ENCODE measurements at places on chromosomes 12 and 14.
A peak's percentile ranks its signal among the peaks of the same experiment; 100 is the strongest.

DNA sequence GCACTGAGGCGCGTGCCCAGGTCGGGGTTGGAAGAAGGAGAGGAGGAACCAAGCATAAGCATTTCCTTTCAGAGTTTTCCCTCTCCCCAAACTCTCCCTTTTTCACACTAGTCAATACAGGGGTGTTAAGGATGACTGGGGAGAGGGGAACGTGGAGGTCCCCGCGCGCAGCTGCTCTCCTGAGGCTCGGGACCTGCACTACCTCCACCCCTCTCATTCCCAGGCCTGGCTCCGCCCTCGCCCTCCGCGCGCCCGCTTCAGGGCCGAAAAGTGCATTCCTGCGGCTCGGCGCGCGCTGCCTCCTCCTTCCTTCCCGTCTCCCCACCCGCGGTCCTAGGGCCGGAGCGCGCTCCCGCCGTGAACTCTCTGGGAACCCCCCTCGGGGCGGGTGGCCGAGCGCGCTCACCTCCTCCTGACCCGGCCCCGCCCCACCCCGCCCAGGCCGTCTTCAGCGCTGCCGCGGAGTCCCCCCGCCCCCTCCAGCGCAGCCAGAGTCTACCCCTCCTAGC, 11.3 kb downstream of the RARG start:
- DNase-seq = peak; percentile 95

DNA sequence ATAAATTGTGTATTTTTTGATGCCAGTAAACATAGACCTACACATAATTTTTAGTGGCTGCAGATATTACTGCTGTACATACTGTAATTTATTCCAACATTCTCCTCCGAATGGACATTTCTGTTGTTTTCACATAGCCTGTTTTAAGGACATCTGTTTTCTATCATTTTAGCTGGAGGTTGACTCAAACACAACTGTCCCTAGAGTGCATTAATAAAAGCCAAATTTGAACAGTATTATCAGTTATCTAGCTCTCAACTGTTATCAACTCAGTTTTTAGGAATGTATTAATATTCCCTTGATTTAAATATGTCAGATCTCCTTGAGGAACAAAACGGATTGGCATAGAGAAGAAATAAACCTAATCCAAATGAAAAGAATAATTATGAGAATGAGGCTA, 17.2 kb upstream of the PIWIL1 start:
- DNase-seq = no peak

- DNase-seq = no peak
Observed at GRCh38 chr12:124277394-124278241, 17.3 kb upstream of the RFLNA start.

DNA sequence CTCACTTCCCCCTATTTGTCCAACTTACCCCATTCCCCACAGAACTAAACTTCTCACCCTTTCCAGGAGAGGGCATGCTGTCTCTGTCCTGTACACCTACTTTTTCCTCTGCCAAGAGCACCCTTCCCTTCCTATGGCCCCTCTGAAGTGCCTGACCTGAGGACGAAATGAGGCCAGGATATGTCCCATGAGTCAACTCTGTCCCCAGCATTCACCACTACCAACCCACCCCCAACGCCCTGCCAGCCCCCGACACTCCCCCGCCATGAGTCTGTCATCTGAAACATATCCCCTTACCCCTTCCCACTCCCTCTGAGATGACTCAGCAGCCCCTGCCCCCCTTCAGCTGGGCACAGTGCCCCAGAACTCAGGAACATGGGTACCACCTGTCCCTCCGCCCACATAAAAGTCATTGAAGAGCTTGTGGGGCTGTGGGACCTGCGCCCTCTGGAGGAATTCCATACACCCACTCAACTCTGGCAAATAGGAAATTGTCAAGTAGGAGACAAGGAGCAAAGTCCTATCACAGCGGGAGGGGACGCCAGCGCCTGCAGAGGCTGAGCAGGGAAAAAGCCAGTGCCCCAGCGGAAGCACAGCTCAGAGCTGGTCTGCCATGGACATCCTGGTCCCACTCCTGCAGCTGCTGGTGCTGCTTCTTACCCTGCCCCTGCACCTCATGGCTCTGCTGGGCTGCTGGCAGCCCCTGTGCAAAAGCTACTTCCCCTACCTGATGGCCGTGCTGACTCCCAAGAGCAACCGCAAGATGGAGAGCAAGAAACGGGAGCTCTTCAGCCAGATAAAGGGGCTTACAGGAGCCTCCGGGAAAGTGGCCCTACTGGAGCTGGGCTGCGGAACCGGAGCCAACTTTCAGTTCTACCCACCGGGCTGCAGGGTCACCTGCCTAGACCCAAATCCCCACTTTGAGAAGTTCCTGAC, 26.3 kb downstream of the ITGA7 start:
- peak; percentile 94 for DNase-seq

DNA sequence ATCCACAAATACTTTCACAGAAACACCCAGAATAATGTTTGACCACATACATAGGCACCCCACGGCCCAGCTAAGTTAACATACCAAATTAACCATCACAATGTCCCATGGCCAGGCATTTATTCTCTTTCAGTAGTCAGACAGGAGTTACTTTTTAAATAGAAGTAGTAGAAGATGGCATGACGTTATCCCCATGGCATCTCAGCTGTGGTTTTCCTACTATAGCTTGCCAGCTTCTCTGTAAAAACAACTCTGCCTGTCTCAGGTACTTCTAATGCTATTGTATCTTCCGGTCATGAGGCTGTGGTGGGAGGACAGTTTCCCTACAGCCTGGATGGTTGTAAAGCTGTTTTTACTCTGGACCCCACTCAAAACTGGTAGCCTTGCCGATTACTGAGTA, 19.3 kb downstream of the CTSG start:
- DNase-seq = no peak

GRCh38 chr12:80269803-80270552, 170.6 kb downstream of the OTOGL start:
- peak; percentile 72 for DNase-seq

DNA sequence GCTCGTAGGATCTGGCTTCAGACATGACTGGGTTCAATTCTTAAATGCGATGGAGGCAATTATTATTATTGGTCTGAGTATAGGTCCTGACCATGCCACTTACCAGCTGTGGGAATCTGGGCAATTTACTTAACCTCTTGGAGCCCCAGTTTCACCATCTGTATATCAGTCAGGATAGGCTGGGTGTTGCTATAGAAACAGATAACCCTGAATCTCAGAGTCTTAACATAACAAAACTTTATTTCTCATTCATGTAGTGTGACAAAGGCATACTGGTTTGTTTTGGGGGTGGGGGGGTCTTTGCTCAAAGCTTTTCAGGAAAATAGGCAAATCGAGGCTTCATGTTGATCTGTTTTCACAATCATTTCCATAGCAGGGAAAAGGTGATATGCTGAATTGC, 199.6 kb upstream of the SRRM4 start:
- peak; percentile 50 for DNase-seq

DNA sequence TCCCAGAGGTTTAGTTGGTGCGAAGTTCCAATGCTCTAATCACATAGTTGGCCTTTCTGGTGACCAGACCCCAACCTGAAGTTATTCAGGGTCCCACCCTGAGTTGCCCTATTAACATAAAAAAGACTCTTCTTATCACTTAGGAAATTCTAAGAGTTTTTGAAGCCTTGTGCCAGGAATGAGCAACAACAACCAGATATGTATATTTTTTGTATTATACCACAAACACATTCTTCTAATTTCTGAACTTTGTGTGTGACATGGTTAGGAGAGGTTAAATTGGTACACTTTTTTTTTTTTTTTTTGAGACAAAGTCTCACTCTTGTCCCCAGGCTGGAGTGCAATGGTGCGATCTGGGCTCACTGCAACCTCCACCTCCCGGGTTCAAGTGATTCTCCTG, 320.4 kb upstream of the PDE3A start:
- no peak for DNase-seq

- no peak for DNase-seq
Observed at GRCh38 chr14:73243748-73244147, 6.4 kb downstream of the PAPLN start.

GRCh38 chr12:15868186-15868585, 14.0 kb upstream of the STRAP start:
- DNase-seq = no peak

- no peak for DNase-seq
Observed at GRCh38 chr12:127263621-127264020, 1003.3 kb upstream of the TMEM132C start.

DNA sequence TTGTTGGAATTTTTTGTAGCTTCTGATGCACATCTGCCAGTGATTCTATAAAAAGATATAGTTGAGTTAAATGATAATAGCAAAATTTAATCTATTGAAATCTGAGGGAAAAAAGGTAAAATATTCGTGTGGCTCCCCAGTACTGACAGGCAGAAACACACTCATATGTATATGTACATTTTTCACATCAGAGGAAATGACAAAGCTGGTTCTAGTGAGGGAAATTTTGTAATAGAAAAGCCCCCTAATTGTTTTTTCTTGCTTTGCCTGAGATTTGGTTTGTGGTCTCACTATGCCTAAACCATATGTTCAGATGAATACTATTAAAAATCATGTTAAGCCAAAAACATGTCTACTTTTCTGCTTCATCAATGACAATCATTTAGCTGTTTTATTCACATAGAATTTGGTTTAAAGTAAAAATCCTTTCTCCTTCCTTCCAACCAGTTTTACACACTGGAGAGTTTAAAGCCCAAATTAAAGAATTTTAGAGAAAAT, 203.5 kb downstream of the ANO6 start:
- no peak for DNase-seq

- DNase-seq = no peak
Observed at GRCh38 chr12:93673084-93673483, 4.1 kb upstream of the CRADD start.

GRCh38 chr14:71523630-71524319, 408.5 kb upstream of the RGS6 start:
- no peak for DNase-seq

DNA sequence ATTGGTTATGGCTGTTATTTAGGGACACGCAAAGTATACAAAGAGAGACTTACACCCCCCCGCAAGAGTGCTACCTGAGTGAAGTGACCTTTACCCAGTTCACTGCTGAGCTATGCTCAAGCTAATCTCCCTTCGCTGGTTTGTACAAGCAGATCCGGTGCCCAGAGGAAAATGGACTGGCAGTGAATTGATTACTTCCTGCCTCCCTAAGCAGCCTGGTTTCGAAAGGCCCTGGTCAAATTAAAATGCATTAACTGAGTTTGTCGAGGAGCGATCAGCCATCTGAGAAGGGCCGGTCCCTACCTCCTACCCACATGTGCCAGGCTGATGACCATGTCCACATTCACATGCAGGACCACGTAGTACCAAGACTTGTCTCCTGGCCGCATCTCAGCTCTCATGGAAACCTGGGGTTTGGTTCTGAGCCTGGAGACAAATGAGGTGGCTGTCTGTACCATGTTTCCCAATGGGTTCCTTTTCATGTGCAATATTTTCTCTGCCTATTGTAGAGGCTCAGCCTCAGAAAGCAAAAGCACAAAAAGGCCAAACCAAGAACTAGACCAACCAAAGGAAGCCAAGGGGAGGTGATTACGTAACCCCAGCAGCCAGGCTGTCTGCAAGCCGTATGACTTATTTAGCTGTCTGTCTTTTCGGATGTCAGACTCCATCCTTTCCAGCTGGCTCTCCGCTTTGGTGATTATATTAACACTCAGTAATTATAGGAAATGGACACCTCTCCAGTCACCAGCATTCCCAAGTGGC, 284.7 kb upstream of the PWP1 start:
- no peak for DNase-seq

DNA sequence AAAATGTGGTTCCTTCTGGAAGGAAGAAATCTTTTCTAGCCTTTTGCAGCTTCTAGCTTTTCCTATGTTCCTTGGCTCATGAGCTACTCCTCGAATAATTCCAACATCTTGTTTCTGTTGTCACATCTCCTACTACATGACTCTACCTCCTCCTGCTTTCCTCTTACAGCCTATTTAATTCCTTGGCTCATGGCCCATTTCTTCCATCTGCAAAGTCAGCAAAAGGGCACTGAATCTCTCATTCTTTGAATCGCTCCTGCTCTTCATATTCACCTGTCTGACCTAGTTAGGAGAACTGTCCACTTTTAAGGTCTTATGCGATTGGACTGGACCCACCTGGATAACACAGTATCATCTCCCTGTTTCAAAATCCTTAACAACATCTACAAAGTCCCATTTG, 15.8 kb downstream of the PRKD1 start:
- no peak for DNase-seq

GRCh38 chr12:67649261-67649569, 670 bp downstream of the DYRK2 start:
- DNase-seq = no peak

DNA sequence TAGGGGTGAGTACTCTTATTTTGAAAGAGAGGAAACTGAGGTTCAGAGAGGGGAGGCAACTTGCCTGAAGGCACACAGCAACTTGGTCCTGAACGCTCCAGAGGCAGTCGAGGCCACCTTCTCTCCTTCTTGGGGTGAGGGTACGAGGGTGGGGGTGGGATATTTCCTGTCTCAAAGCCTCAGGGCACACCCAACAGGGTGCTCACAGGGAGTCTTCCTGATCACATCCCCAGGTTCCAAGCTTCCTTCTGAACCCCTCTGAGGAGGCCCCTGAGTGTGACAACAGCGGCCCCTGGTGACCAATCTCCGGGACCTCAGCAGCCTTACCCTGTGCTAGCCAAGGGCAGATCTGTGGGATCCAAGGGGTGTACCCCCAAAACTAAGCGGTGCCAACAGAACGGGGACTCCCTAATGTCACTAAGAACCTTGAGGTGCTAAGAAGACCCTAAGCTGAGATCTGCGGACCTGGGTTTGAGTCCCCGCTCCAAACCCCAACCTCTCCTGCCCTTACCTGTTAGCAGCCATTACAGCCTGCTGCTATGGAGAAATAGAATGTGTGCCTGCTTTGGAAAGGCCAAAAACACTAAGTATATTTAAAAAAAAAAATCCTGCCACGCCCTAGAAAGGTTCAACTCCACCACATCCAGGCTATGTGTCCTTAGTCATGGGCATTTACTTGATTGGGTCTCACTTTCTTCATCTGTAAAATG, 57.9 kb downstream of the TRPV4 start:
- DNase-seq = peak; percentile 87

DNA sequence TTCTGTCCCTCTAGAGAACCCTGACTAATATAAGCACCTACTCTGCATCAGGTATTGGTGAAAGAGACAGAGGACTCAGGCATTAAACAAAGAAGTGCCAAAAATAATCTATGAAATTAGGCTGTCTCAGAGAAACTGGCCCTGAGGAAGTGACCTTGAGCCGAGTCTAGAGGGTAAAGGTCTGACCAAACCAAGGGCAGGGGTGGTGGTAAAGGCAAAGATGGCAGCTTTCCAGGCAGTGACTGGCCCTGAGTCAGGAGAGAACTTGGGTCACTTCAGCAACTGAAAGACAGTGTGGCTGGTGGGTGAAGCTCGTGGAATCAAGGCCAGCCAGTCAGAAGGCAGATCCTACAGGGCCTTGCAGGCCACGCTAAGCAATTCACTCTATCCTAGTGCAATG, 30.6 kb downstream of the CDKL1 start:
- DNase-seq = no peak

All from GM23338 (cell line).